ENCODE measurements at places on chromosomes 3 and 15.

- DNase-seq: no peak
Observed at GRCh38 chr3:33046521-33046920, 50.4 kb downstream of the GLB1 start.

GRCh38 chr3:58041182-58041825 is 33.1 kb downstream of the FLNB start:
- DNase-seq: no peak

DNA sequence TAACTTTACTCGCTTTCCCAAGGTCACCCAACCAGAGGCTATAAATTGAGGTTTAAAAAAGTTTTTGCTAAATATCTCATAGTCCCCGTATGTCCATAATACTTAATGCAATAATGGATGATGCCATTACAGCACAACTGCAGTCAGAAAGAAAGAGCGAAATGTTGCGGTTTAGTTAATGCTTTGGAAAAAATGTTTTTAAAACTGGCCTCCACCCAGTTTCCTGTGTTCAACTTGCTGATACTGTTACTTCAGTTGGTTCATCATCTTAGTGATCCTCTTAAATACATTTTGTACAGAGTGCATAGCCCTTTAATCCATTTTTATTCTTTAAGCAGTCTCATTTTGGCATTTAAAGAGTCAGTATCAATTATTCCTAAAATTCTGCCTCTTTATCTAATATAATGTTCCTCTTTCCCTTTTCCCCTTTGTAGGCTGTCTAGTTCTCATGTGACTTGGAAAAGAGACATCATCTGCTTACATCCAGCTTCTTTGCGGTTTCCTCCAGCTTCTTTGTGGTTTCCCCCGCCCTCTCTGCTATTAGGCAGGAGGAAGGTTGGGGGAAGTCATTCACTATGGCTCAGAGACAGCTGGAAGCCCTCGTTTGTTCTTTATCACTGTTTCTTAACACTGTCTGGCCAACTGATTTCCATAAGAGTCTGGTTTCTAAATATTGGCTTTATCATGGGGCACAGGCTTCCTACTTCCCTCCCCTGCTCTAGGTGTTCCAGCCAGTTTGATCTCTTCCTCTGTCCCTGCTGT is 154.3 kb downstream of the GOLIM4 start:
- DNase-seq: no peak

- peak; percentile 23 for DNase-seq
Observed at GRCh38 chr3:52317208-52318000, 1.3 kb downstream of the DNAH1 start.

DNA sequence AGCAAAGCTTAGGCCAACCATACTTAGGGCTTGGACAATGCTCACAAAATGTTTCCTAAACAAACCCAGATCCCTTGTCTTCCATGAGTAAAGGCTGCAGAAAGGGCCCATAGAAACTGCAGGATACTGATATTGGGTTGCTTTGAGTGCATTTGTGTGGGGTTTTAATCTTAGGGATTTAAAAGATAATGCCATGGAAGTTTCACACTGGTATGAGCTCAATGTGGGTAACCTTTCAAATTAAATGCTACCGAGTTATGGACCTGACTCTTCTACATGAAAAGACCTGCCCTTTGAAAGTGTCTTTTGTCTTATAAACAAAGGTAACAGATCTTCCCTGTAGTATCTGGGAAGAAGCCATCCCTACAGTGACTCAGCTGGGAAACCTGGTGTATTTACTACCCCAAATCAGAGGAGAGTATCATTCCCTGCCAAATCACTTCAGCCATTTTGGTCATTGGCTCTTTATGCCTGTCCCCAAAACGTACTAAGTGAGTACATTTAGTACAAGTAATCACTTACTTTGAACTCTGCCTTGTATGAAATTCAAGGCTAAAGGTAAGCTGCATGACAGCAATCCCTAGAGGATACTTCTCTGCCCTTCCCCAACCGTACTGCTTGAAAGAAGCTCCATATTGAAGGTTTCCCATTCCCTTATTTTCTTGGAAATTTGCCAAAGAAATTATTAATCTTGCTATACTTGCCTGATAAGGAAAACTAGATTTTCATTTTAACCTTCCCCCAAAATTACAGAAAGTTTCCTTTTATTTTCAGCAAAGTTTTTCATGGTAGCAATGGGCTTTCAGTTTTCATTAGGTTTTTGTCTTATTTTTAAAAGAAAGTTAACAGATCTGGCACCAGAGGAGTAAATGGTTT is 7.2 kb downstream of the TM4SF1 start:
- no peak for DNase-seq

- DNase-seq: no peak
Observed at GRCh38 chr3:52420388-52420787, 24.5 kb downstream of the SEMA3G start.

DNA sequence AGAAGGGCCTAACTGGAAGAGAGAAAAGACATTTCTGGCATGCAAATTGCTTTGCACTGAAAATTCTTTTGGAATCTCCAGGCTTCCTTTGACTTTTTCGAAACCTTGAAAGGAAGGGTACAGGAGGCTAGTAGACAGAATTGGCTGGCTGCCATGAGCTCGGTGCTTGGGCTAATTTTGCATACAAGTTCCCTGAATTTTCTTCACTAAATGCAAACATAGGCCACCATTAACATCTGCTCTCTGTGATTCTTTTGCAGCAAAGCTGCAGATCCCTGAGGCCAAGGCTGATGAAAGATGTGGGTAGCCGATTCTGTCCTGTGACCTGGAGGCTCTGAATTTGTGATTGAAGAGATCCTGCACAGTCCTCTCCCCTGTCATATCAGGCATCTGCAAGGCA is 247.8 kb upstream of the MCTP2 start:
- DNase-seq: no peak

GRCh38 chr3:183128709-183129108 is 29.4 kb upstream of the MCCC1 start:
- no peak for DNase-seq

- DNase-seq: no peak
Observed at GRCh38 chr3:136263251-136263650, 13.1 kb downstream of the PCCB start.

DNA sequence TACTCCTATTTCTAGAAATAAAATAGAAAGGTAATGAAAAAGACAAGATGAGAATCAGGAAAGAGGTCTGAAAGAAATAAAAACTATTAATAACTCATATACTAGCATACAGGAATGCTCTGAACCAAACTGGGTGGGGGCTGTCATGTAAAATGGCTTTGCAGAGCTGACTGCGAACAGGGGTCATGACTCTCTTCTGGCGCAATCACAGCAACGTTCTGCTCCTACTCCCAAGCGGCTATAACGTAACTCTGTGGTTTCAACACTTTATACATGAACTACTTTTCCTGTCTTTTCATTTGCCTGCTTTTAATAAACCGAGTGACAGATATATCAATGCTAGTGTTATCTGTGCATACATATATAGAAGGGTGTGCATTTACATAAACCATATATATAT is 116.7 kb downstream of the DLG1 start:
- DNase-seq: no peak

GRCh38 chr3:193910310-193910709 is 225.6 kb upstream of the HES1 start:
- no peak for DNase-seq

GRCh38 chr3:64268926-64269325 is 43.7 kb upstream of the PRICKLE2 start:
- DNase-seq: no peak

GRCh38 chr15:36982430-36982829 is 117.9 kb downstream of the MEIS2 start:
- no peak for DNase-seq

DNA sequence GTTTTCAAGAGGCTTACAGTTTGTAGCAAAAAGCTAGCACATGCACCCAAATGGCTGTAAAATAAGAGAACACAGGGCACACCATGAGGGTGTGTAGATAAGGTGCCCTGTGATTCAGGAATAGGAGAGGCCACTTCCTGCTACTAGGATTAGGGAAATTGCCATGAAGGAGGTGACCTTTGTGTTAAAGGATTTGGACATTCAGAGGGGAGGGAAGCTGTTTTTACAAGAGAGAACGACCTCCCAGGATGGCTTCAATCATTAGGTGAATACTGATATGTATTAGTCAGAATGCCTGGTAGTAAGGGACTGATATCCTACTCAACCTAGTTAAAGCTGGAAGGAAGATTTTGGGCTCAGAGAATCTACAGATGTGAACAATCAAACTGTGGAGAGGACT is 35.7 kb upstream of the ABHD17C start:
- DNase-seq: no peak

DNA sequence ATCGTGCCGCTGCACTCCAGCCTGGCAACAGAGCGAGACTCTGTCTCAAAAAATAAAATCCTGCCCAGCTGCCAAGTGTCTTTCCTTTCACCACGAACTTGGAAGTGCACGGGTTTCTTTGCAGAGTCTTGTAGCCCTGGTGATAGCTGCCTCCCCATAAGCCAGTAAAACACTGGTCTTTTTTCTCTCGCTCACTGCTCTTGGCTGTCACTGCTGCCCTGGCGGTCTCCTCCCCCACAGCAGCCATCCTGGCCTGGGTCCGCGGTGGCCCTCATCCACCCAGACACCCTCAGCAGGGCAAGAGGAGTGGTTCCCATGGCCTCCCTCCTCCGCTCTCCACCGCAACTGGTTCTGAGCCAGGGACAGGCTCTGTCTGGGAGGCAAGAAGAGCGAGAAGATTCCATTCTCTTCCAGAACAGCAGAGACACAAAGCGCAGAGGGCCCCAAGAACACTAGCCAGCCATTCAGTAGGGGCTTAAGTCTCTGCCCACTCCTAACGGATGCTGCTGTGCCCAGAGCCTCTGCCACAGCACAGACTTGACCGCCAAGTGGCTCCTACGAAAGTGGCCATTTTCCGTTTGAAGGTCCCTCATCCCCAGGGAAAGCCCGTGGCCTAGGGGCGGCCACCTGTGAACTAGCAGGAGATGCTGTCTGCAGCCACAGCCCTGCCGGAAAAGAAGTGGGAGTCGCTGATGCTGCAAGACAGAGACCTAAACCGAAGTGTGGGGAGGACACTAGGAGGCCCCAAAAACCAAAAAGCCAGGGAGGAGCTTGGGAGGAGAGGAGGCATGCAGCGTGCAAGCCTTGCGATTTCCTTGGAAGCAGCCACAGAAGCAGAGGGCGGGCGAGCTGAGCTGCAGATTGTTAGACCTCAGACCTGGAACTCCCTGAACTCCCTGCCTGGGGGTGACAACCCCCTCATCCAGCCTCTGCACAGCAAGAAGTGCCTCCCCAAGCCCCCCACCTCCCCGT is 44.1 kb downstream of the KLHL25 start:
- DNase-seq: no peak

DNA sequence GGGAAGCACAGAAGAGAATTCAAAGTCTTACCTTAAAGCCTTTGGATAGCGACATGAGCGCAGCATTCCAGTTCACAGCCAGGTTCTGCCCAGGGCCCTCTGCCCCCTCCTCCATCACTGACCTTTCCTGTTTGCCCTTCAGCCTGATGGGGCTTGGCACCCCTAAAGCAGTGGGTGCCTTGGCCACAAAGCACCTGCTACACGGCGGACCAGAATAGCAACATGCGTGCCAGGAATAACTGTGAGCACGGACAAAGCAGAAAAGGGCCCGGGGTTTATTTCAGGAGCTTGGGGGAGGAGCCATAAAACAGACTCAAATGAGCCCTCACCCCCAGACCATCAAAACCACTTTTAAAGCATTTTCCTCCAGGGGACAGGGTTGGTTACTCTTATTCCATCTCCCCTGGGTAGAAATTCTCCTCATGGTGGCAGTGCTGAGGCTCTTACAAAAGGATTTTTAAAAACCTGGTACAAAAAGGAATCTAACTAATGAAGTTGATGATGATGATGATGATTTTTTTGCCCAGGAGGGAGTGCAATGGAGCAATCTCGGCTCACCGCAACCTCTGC is 135.4 kb downstream of the KLF13 start:
- no peak for DNase-seq

DNA sequence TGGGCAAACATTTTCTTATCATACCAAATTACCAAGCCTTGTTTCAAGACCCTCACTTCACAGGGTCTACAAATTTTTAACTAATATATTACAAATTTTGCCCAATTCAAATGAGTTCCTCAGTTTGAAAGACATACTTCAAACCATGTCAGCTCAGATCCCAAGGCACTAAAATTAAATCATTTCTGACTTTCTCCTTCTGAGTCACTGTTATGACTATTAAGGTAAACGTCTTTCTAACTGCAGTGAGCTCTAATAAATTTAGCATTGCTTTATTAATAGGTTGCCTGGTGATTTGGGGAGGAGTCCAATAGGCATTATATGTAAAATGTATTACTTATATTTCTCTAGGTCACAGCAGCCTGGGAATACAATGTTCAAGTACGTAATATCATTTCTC is 158.2 kb upstream of the ARHGEF26 start:
- no peak for DNase-seq

- peak; percentile 18 for DNase-seq
Observed at GRCh38 chr15:68783226-68784058, 37.3 kb downstream of the ANP32A start.

DNA sequence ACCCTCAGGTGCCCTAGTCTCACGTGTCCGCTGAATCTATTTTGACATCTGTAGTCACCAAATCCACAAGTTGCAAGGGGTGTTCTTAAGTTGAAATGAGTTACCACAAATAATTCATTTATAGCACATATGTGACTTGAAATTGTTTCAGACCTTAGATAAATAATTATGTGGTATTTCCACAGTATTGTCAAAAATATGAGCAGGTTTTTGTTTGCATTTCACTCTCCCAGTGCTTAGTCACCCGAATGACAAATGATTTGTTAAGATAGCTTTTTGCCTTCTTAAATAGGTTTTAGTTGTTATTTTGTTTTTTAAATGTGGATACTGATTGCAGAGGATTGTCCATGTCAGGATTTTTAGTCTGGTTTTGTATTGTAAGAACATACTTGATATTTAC is 2.6 kb downstream of the MFSD1 start:
- DNase-seq: no peak

DNA sequence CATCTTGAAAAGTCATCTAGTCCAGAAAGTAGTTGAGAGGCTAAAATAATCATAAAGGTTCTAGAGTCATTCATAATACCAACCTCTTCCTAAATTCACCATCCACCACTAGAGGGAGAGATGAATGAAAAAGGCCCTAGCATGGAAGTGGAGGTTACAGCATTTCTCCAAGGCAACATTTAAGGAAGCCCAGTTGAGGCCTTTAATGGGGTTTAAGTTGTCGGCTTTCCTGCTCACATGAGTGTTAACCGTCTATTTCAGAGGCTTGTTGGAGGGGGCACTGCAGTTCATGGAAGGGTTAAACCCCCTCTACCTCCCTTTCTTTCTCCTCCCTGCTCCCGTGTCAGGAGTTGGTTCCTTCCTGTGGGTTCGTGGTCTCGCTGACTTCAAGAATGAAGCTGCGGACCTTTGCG is 3.8 kb upstream of the SLCO3A1 start:
- no peak for DNase-seq

Measured in activated naive CD4-positive, alpha-beta T cell (primary cell).